ENCODE measurements at places on chromosomes 2 and 18.

GRCh38 chr18:50158866-50159653 lies 35.9 kb downstream of the MYO5B start:
- no peaks in the 10 kb centered on the region for H3K4me1 ChIP-seq
- H3K27me3 ChIP-seq, result peaks cover 31% of the 10 kb centered on the region
- H3K36me3 ChIP-seq, result peaks cover 3% of the 10 kb centered on the region
- DNase-seq, result no peak
- H3K27ac ChIP-seq, result no peak overlapping the region

- H3K36me3 ChIP-seq, result peaks cover 14% of the 10 kb centered on the region
- no peak overlapping the region for H3K27ac ChIP-seq
- DNase-seq, result no peak
- no peak overlapping the region for H3K4me3 ChIP-seq
- peaks cover 3% of the 10 kb centered on the region for H3K27me3 ChIP-seq
Observed at GRCh38 chr2:86275384-86275799, 62.0 kb downstream of the REEP1 start.

DNA sequence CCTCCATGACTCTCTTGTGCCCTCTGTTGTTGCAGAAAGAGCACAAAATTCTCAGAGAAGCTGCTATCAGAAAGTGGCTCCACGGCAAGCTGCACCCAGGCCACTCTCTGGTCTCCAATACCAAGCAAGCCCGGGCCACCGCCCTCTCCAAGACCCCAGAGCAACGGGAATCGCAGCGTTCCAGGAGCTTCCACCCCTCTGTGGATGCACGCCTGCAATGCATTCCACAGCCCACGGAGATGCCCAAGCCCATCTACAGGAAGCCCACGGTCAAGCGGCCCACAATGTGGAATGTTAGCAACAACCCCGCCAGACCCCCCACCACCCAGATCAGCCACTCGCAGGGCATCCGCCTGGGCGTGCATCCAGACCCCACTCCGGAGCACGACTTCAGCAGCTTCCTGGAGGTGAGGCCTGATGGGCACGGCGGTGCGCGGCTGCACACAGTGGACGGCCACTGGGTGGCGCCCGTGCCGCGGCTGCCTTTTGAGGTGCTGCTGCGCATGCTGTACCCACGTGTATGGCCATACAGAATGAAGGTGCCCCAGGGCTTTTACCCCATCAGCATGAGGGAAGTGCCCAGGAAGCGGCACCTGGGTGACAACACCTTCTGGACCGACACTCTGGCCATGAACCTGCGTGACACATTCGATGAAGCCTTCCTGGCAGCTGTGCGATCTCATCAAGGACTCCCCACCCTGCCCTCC lies 6.3 kb downstream of the ANKRD53 start:
- H3K4me1 ChIP-seq, result peaks cover 12% of the 10 kb centered on the region
- peaks cover 23% of the 10 kb centered on the region for H3K36me3 ChIP-seq
- H3K27me3 ChIP-seq, result no peaks in the 10 kb centered on the region
- no peak overlapping the region for H3K4me3 ChIP-seq

DNA sequence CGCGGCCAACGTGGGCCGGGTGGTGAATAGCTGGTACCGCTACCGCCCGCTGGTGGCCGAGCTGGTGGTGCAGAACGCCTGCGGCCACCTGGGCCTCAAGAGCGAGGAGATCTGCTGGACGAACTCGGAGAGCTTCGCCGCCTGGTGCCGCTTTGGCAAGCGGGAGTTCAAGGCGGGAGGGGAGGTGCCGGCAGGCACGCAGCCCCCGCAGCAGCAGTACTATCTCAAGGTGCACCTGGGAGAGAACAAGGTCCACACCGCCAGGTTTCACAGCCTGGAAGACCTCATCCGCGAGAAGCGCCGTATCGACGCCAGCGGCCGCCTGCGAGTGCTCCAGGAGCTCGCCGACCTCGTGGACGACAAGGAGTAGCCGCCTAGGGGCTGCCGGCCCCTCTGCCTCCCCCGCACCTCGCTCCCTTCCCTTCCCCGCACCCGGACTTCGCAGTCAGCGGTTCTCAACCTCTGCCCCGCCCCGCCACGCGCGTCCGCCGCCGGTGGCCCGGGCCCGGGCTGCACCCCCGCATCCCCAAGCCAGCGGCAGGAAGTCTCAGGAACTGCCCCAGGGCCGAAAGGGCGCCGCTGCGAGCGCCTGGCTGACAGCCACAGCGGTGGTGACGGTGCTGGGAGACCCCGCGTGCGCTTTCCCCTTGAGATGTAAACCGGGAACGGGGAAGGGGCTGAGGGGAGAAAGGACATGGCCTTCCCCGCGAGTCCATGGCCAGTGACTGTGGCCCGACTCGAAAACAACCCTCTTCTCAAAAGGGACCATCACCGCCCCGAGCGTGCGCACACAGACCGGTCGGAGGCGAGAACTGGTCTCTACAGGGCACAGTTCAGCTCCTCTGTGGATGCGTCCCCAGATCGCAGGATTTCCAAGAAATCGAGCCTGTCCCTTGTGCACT lies 2.2 kb downstream of the LRATD1 start:
- no peak for DNase-seq
- no peaks in the 10 kb centered on the region for H3K4me1 ChIP-seq
- H3K4me3 ChIP-seq, result no peak overlapping the region
- H3K27me3 ChIP-seq, result peaks cover 16% of the 10 kb centered on the region

- H3K4me1 ChIP-seq, result no peaks in the 10 kb centered on the region
- no peaks in the 10 kb centered on the region for H3K36me3 ChIP-seq
- no peak overlapping the region for H3K27ac ChIP-seq
- H3K4me3 ChIP-seq, result no peak overlapping the region
Observed at GRCh38 chr2:128396946-128397345, 78.3 kb upstream of the HS6ST1 start.

Measured in memory B cell (primary cell).